Lower leg skin (tissue), 4 donors: ENCODE measurements at places on chromosomes 5 and 9. TPM values are rescaled to one million over a fixed set of nuclear protein-coding genes. Genes with fewer than 3 reads are reported as not detected.

DNA sequence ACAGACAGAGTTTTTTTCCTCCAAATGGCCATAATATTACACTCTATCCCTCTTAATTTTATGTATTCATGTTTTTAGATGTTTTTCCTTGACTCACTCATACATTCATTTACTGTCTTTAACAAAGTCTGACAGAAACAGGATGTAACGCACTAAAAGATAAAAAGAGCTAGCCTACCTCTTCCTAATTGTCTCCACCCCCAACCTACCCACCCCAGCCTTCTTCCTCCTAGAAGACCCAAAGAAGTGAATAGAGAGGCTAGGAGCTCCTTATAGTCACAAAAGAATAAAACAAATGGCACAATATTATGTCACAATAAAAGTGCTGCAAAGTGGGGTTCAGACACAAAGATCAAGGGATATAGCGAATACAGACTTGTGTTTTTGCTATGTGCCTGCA, 719 bp downstream of the NOL8 start:
- DNase-seq = no peak

GRCh38 chr5:175347931-175348330, 96.1 kb downstream of the DRD1 start:
- no peak for DNase-seq

C6 gene
- 3.6 TPM for total RNA-seq

- no peak for DNase-seq
These were observed 1.7 kb upstream of the KLHL3 start for GRCh38 chr5:137737349-137738131.

CFAP157 gene
- total RNA-seq = not detected

- DNase-seq = no peak
These were observed 51.3 kb downstream of the SAXO1 start for GRCh38 chr9:18981476-18982261.

DNA sequence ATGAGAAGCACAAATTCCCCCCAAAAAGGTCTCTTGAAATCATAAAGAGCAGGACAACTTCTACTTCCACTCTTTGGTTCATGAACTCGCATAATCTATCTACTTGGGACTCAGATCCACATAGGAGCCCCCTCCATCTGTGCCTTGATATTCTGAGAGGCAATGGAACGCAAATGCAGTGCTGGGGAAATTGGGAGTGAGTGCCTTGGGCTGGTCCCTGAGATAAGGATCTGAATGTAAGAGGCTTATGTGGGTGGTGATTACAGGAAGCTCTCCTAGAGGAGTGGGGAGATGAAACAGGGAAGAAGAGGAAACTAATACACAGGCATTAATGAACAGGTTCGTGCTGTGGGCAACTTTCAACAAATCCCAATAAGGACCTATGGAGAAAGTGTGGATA, 285.6 kb downstream of the RASEF start:
- DNase-seq = no peak

GRCh38 chr5:39471836-39472508, 47.2 kb upstream of the DAB2 start:
- no peak for DNase-seq

UHRF2 gene
- total RNA-seq = 44.3 TPM

RGMB gene
- total RNA-seq = 68.3 TPM

DNA sequence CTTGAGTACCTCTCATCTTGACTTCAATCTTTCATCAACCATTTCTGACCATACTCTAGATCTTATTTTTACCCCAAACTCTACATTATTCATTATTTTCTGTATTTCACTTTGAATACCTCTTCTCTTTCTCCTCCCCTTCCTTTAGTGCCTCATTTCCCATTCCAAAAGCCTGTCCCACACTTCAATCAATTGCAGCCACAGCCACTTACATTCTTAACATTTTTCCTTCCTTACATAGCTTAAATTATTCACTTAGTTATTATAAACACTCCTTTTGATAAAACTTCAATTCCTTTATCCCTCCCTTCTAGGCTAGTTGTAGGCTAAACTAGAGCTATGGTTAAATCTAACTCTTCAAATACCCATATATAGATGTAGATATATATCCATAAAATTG, 344.0 kb downstream of the PRR16 start:
- no peak for DNase-seq

- no peak for DNase-seq
These were observed 102.5 kb upstream of the FCN2 start for GRCh38 chr9:134778156-134778555.

PCDHAC2 gene
- total RNA-seq = not detected

DNA sequence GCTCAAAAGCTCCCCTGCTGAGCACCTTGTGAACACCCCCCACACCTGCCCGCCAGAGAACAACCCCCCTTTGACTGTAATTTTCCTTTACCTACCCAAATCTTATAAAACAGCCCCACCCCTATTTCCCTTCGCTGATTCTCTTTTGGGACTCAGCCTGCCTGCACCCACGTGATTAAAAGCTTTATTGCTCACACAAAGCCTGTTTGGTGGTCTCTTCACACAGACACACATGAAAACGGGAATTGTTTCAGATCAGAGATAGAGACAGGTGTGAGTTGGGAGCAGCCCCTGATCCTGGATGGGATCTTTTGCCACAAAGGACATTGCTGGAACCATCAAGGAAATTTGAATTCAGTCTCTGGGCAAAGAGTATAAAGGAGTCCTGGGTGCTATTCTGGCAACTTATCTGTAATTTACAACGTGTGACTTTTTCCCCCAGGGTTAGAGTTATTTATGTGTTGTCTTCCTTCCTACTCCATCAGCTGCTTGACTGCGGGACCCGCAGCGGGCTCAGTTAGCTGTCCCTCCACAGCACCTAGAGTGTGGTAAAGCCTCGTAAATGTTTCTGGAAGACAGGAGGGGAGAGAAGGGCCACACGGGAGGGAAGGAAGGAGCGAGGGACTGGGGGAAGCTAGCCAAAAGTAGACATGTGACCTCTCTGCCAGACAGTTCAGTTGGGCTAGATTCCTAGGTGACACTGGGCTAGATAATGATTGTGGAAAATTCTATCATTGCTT, 437.0 kb downstream of the ZNF608 start:
- no peak for DNase-seq

MEGF10 gene
- total RNA-seq = 5.6 TPM

DNA sequence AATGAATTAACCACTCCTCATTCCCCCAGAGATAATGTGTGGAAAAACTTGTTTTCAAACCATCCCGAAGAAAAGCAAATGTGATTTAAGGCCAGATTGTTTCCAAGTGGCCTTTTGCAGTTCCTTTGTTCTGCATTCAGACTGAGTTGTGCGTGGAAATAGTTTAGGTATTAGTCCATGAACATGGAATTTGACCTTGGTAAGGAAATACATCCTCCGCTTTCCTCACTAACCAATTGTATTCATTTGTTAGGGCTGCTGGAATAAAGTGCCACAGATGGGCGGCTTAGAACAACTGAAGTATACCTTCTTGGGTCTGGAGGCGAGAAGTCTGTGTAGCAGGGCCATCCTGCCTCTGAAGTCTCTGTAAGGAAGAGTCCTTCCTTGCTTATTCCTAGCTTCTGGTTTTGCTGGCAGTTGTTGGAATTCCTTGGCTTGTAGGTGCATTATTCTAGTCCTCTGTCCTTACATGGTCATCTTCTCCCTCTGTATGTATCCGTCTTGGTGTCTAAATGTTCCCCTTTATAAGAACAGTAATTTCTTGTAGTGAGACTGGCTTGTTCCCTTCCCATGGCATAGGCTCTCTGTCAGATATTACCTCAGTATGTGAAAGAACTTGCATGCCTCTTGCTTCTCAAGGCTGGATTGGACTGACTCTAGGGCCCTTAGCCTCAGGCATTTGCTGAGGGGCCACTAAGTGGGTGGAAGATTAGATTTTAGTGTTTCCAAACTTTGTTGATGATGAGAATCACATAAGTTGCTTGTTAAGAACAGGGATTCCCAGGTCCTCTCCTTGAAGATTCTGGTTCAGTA, 53.9 kb downstream of the RAI14 start:
- no peak for DNase-seq

DNA sequence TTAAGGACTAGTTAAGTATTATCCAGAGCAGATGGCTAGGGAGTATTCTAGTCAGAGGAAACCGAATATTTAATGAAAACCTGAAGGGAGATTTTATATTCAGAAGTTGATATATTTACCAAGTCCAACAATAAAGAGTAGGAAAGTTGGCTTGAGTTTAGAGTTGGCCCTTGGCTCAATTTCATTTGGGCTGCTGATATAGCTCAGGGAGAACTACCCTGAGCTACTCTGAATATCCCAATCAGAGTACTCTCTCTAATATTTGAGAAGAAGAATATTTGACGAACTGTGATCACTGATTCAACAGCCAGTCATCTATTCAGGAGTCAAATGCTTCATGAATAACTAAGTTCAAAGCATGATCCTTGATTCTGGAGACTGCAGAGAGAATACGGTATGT, 34.5 kb downstream of the TBCA start:
- DNase-seq = no peak

PKN3 gene
- 4.0 TPM for total RNA-seq

HACD4 gene
- 2.5 TPM for total RNA-seq

GRCh38 chr5:89351222-89351621, 468.2 kb upstream of the MEF2C start:
- no peak for DNase-seq

SLC6A19 gene
- not detected for total RNA-seq

PCDHB3 gene
- 1.0 TPM for total RNA-seq

PKD2L2 gene
- total RNA-seq = not detected

DNA sequence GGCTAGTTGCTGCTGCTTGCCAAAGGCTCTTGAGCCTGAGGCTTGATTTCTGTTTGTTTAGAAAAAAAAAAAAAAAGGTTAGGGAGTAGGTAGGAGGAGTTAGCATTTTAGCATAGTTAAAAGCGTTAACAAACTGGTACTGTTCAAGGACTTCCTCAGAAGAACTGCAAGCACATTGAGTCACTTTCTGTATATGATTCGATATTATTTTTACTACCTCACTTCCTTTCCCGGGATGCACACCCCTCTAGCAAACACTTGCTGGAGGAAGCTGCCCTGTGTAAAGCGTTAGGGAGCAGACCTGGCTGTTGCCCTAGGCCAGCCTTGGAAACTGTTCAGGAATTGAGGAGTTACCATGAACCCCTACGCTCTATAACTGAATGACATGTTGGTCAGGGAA, 15.7 kb upstream of the CEP120 start:
- no peak for DNase-seq

DNA sequence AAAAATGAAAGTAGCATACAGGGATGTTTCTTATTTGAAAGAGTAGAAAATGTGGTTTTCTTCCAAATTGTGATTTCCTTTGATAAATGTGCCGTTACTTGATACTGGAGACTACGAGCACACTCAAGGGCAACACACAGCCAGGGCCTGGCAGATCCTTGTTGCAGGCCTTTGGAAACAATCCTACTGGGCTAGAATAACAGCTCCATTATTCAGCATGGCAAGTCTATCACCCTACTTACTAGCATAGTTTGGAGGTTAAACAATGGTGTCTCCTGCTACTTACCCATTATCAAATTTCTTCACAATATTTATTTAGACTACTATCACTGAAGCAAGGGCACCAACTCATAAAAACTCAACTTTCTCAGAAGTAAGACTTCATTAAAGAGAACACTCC, 140.8 kb upstream of the ZNF608 start:
- DNase-seq = no peak
